Nephron progenitor cell (in vitro differentiated cells): ENCODE measurements at places on chromosomes 1 and 21.

DNA sequence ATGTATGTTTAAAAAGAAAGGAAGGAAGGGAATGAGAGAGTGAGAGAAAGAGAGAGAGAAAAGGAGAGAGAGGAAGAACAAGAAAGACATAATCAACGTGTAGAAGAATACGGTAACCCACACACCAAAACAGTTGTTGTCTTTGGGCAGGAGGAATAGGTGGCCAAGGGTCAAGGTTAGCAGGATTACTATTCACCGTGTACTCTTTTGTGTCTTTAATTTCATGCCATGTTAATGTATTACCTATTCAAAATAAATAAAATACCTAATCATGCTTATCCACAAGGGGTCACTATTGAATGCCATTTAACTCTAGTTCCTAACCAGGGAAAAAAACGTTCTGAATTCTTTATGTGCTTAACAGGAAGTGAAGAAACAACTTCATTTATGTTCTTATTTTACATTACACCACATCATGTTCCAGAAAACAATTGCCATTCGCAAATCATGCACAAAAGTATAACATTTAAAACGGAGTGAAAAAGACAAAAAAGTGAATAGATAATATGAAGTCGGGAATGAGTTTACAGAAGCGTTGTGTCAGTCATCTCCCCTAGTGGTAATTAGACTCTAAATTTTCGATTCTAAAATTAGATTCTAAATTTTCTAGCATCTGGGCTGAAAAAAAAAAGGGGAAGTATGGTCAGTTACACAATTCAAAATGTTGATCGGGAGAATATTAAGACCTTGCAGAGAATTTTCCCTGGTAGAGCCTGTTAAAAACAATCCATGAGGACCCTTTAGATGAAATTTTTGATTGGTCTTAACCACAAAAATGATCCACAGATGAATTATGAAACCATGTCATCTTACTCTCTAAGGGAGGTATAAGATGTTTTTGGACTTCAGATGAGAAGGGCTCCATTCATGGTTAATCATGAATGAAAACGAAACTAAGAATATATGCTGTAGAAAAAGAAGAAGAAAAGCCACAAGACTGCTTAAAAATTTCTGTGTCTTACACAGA, 700 bp upstream of the KMO start:
- peaks cover 4% of the 10 kb centered on the region for H3K27me3 ChIP-seq
- H3K36me3 ChIP-seq, result no peaks in the 10 kb centered on the region
- peak; percentile 6 for DNase-seq
- H3K27ac ChIP-seq, result peak overlapping the region; percentile 49
- H3K4me1 ChIP-seq, result peaks cover 12% of the 10 kb centered on the region

DNA sequence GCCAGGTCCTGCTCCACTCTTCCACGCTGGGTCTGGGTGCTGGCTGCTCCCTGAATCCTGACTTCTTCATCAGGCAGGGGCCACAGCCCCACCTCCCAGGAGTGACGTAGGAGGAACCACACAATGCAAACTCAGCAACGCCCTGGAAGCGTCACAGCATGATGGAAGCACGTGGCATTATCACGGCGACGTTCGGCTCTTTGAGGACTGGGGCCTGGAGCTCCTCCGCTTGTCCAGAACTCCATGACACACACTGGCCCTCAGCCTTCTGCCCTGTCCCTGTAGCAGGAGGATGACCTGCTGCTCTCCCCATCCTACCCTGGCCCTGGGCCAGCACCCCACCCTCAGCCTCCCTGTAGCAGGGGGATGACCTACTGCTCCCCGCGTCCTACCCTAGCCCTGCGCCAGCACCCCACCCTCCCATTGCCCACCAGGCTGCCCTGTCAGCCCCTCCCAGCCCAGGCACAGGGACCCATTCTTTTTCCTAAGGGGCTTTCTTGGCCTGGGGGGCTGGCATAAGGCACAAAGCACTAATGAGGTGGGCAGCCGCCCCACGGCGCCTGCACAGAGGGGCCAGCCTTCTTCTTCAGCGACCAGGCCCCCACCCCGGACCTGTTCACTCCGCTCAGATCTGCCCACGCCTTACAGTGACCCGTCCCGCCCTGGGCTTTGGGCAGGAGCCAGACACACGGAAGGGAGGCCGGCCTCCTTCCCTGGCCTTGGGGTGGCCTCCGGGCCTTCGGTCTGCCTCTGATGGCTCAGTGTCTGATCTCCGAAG, 65.7 kb downstream of the DHRS3 start:
- H3K27me3 ChIP-seq, result peaks cover 12% of the 10 kb centered on the region
- no peak for DNase-seq
- no peak overlapping the region for H3K27ac ChIP-seq
- H3K4me3 ChIP-seq, result no peak overlapping the region
- H3K4me1 ChIP-seq, result peaks cover 68% of the 10 kb centered on the region

DNA sequence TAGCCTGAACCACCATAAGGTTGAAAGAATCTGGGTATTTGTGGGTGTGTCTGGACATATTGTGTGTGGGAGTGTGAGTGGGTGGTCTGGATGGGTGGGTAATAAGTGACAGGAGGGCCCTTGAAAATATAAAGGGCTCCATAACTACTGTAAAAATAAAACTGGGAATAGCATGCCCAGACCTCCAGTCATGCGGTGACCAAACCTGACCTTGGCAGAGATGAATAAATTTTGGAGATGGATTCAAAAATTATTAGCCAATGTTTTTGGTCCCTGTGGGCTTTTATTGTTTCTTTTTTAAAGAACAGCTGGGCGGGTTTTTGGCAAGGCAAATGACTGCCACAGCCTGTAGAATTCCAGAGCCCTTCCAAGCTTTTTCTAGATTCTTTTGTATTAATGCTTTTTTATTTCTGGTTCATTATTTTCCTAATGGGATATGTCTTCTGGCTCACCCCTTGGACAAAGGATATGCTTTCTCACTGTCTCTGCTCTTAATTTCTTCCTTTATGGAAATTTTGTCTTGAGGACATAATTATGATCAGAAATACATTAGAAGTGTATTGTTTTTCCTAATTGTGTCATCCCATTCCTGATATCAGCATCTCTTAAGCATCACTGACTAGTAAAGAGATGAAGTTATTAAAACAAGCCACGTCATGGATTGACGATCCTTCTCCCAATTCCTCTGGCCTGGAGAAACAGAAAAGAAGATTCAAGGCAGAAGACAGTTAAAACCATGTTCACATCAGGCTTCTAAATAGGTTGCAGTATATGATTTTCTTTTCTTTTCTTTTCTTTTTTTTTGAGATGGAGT, 69.5 kb downstream of the NTMT2 start:
- no peaks in the 10 kb centered on the region for H3K36me3 ChIP-seq
- no peak for DNase-seq
- peaks cover 30% of the 10 kb centered on the region for H3K4me1 ChIP-seq
- H3K4me3 ChIP-seq, result no peak overlapping the region
- peaks cover 3% of the 10 kb centered on the region for H3K27me3 ChIP-seq
- H3K27ac ChIP-seq, result peak overlapping the region; percentile 60

GRCh38 chr21:21722731-21723130, 724.5 kb downstream of the NCAM2 start:
- no peaks in the 10 kb centered on the region for H3K36me3 ChIP-seq
- no peaks in the 10 kb centered on the region for H3K4me1 ChIP-seq
- no peaks in the 10 kb centered on the region for H3K27me3 ChIP-seq

DNA sequence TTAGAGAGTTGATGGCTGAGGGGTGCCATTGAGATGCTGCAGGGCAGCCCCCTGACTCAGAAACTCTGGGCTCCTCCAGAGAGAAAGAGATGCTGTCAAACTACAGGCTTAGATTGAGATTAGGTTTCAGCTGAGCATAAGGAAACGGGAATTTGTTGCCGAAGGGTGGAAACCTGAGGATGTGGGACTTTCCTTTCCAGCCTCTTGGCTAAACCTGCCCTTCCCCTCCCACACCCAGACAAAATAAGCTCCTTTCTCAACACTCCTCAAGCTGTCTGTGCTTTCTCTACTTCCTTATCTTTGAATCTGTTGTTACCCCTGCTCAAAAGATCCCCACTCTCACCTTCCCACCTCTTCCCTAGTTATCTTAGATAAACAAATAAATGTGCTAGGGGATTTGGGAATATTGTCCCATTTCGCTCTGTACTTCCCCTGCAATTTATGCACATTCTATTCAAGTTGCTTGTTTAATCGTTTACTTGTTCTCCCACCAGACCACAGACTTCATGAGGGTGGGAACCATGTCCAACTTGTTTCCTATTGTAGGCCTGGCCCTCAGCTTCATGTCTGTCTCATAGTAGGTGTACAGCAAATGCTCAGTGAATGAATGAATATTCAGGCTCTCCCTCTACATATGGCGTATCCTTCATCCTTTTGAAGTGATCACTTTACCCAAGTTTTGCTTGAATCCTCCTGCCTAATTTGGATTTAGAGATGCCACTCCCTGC, 30.6 kb upstream of the MARK1 start:
- H3K36me3 ChIP-seq, result no peaks in the 10 kb centered on the region
- peaks cover 48% of the 10 kb centered on the region for H3K4me1 ChIP-seq
- H3K4me3 ChIP-seq, result no peak overlapping the region
- peak overlapping the region; percentile 59 for H3K27ac ChIP-seq
